ENCODE measurements at places on chromosomes 5 and 9. TPM values are rescaled to one million over a fixed set of nuclear protein-coding genes. Genes with fewer than 3 reads are reported as not detected.

- no peak for DNase-seq
- no peaks in the 10 kb centered on the region for H3K36me3 ChIP-seq
- peaks cover 17% of the 10 kb centered on the region for H3K4me1 ChIP-seq
Measured at GRCh38 chr5:9363449-9363848, 182.4 kb downstream of the SEMA5A start.

DNA sequence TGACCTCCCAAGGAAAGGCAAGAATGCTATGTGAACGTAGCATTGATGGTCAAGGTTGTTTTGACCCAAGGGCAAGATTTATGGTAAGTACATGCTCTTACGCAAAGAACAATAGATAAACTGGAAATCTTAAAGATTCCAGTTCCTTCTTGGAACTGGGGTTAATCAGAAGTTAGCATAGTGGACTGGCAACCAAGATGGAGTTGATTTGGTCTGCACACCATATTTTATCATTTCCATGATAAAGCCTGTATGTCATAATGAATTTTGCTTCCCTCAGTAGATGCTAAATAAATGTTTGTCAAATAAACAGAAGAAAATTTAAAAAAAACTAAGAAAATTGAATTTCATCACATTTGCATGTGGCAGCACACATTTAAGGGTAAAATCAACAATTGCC, 242.4 kb upstream of the MEF2C start:
- H3K36me3 ChIP-seq, result no peaks in the 10 kb centered on the region
- no peak for DNase-seq
- H3K27ac ChIP-seq, result no peak overlapping the region

DNA sequence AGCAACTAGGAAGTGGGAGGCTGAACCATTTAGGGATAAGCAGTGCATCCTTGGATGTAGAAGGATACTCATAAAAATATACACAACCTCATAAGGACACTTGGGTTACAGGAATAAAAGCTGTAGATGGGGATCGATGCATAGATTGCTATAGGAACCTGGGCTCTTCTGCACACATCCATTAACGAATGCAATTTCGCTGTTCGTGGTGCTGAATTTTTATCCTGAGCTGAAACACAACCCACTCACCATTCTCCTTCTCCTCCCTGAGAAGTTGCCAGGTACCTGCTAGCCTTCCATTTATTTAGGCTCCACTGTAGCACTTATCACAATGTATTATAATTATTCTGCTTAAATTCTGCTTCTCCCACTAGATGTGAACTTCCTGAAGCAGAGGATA, 320.6 kb upstream of the BRINP1 start:
- no peaks in the 10 kb centered on the region for H3K4me1 ChIP-seq
- no peak for DNase-seq
- no peaks in the 10 kb centered on the region for H3K27me3 ChIP-seq
- no peak overlapping the region for H3K4me3 ChIP-seq
- H3K36me3 ChIP-seq, result no peaks in the 10 kb centered on the region

- no peaks in the 10 kb centered on the region for H3K4me1 ChIP-seq
- H3K27me3 ChIP-seq, result no peaks in the 10 kb centered on the region
- no peak overlapping the region for H3K27ac ChIP-seq
- no peaks in the 10 kb centered on the region for H3K36me3 ChIP-seq
- no peak for DNase-seq
- H3K4me3 ChIP-seq, result no peak overlapping the region
Measured at GRCh38 chr5:9398227-9398626, 147.6 kb downstream of the SEMA5A start.

DNA sequence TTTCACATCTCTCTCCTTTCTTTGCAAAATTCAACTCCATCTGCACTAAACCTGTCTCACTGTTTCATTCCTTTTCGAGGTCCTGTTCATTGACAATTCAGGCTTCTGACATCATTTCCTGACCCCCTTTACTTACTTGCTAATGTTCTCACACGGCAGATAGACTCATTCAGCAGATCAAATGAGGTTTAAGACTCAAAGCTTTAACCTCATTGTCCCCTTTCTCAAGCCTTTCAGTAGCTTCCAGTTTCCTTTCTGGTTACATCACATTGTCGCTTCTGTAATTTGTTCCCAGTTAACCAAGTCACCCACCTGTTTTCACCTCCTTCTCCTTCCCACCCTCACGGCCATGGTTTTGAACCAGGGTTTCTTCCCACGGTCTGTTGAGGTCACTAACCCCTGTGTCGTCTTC, 143.4 kb upstream of the OTULINL start:
- H3K4me1 ChIP-seq, result peaks cover 44% of the 10 kb centered on the region
- no peaks in the 10 kb centered on the region for H3K27me3 ChIP-seq
- no peak for DNase-seq
- H3K36me3 ChIP-seq, result peaks cover 39% of the 10 kb centered on the region

The ZNG1A gene
- total RNA-seq, result 34.4 TPM

- peaks cover 8% of the 10 kb centered on the region for H3K4me1 ChIP-seq
- no peak for DNase-seq
- H3K4me3 ChIP-seq, result peak overlapping the region; percentile 99
Measured at GRCh38 chr9:133375116-133375723, 640 bp downstream of the SURF4 start.

DNA sequence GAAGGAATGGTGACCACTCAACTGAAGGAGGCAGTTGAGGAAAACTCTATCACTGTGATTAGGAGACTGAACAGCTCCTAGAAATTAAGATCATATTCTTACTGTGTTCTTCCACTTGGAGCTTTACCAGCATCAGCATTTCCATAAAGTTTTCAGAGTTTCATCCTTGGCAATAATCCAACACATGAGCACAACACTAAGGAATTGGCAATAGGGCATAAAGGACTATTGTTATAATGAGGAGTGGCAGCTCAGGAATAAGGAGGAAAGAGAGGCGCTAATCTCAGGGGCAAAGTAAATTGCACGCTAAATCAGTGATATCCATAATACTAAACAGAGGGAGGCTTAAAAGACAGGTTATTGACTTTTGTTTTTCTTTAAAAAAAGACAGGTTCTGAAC, 338.9 kb downstream of the EFNA5 start:
- H3K36me3 ChIP-seq, result no peaks in the 10 kb centered on the region
- DNase-seq, result no peak
- no peaks in the 10 kb centered on the region for H3K4me1 ChIP-seq
- no peaks in the 10 kb centered on the region for H3K27me3 ChIP-seq
- H3K27ac ChIP-seq, result no peak overlapping the region

DNA sequence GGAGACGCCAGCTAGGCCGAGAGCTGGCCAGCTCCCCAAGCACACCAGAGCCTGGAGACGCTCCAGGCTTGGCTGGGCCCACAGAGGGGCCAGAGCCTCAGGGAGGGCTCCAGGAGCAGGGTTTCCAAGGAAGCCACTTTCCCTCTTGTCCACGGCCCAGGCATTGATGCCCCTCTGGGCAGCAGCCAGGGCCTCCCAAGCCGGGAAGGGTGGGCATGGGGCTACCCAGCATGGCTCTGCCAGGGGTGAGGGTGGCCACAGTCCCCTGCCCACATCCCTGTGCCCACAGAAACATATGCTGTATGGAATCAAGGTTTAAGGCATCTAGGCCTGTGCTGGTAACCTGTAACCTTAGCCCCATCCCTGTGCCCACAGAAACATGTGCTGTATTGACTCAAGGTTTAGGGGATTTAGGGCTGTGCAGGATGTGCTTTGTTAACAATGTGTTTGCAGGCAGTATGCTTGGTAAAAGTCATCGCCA, 1.5 kb upstream of the DPP7 start:
- H3K27ac ChIP-seq, result no peak overlapping the region
- H3K4me1 ChIP-seq, result peaks cover 6% of the 10 kb centered on the region
- H3K27me3 ChIP-seq, result peaks cover 11% of the 10 kb centered on the region
- no peak for DNase-seq
- H3K4me3 ChIP-seq, result no peak overlapping the region

DNA sequence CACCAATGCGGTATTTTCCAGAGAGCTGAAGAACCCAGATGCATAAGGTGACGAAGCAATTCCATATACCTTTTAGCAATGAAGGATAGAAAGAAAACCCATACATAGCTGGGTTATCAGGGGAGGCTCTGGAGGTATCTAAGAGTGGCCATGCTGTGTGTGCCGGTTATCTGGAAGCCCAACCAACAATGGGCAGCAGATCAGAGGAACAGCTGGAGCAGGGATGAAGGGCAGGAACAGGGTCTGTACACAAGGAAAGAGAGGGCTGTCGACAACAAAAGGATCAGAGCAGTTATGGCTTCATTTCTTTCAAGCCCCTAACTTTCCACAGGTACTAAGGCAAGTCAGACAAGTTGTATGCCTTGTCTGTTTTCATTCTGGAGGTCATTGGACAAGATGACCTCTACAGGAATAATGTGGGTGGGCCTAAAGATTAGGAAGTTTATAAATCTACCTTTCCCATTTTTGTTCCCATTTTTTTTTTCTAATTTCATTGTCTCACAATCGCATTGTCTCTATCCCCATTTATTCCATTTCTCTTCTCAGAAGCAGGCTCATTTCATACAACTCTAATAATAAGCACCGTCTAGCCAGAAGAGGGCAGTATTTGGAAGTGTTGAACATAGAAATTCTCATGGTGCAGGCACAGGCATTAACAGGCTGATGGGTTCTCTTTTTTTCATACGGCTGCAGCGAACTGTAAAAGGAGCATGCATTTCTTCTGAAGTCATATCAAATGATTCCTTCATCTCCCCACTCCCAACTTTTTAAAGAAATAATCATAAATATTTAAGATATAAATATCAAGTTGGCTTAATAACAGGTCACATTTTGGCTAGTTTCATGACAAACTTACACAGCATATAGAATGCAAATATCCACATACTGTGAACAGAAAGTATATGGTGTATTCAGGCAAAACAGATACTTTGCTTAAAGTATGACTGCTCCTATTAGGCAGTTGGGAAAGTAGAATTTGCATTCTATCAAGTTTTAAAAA, 63.5 kb downstream of the ZNF474 start:
- DNase-seq, result no peak
- no peaks in the 10 kb centered on the region for H3K36me3 ChIP-seq
- H3K27me3 ChIP-seq, result peaks cover 13% of the 10 kb centered on the region

- H3K36me3 ChIP-seq, result no peaks in the 10 kb centered on the region
- H3K4me1 ChIP-seq, result no peaks in the 10 kb centered on the region
- no peak overlapping the region for H3K27ac ChIP-seq
- H3K4me3 ChIP-seq, result no peak overlapping the region
- H3K27me3 ChIP-seq, result no peaks in the 10 kb centered on the region
Measured at GRCh38 chr9:121927081-121927480, 166.0 kb downstream of the TTLL11 start.

GRCh38 chr5:131473731-131474130, 161.3 kb downstream of the RAPGEF6 start:
- no peaks in the 10 kb centered on the region for H3K4me1 ChIP-seq
- DNase-seq, result no peak
- H3K36me3 ChIP-seq, result peaks cover 6% of the 10 kb centered on the region
- H3K4me3 ChIP-seq, result no peak overlapping the region

DNA sequence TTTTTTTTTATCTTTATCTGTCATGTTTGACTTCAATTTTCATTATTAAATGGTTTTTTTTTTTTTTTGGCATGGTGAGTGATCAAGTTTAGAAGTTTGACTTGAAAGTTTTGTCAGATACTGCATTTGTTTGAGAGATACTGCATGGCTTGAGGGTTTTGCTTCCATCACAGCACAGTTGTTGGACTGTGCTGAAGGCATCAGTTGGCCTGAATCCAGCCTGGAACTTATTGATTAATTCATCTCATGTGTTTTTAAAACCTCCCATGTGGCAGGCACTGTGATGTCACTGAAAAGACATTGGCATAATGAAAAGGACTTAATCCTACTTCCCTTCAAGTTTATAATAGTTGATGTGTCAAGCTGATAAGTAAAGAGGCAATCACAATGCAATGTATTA, 128.4 kb downstream of the FGF10 start:
- H3K27ac ChIP-seq, result no peak overlapping the region
- H3K36me3 ChIP-seq, result no peaks in the 10 kb centered on the region
- no peak overlapping the region for H3K4me3 ChIP-seq
- no peaks in the 10 kb centered on the region for H3K27me3 ChIP-seq
- no peaks in the 10 kb centered on the region for H3K4me1 ChIP-seq
- no peak for DNase-seq

- 0 out of 2 replicates have a peak, but pooled peaks cover 3% of the 10 kb centered on the region for H3K27me3 ChIP-seq
- H3K27ac ChIP-seq, result no peak overlapping the region
- H3K4me1 ChIP-seq, result no peaks in the 10 kb centered on the region
- H3K36me3 ChIP-seq, result no peaks in the 10 kb centered on the region
Measured at GRCh38 chr5:58681943-58682342, 99.1 kb downstream of the RAB3C start.

DNA sequence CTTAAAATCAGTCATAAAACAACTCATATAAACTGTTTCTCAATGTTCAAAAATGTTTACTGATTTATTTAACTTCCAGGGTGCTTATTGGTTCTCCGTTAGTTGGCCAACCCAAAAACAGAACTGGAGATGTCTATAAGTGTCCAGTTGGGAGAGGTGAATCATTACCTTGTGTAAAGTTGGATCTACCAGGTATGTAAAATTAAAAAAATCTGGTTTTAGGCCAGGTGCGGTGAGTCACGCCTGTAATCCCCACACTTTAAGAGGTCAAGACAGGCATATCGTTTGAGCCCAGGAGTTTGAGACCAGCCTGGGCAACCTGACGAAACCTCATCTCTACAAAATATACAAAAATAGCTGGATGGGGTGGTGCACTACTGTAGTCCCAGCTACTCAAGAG, 73.7 kb downstream of the ITGA1 start:
- DNase-seq, result no peak
- peaks cover 42% of the 10 kb centered on the region for H3K4me1 ChIP-seq
- no peaks in the 10 kb centered on the region for H3K27me3 ChIP-seq
- H3K36me3 ChIP-seq, result 0 out of 2 replicates have a peak, but pooled peaks cover 5% of the 10 kb centered on the region

- H3K27ac ChIP-seq, result no peak overlapping the region
- no peaks in the 10 kb centered on the region for H3K36me3 ChIP-seq
- no peaks in the 10 kb centered on the region for H3K4me1 ChIP-seq
- no peak for DNase-seq
- H3K4me3 ChIP-seq, result no peak overlapping the region
Measured at GRCh38 chr5:115191474-115192031, 21.8 kb upstream of the TRIM36 start.

The TNC gene
- total RNA-seq, result 37.6 TPM

- DNase-seq, result no peak
- H3K4me1 ChIP-seq, result no peaks in the 10 kb centered on the region
- no peaks in the 10 kb centered on the region for H3K27me3 ChIP-seq
- no peak overlapping the region for H3K27ac ChIP-seq
- no peaks in the 10 kb centered on the region for H3K36me3 ChIP-seq
Measured at GRCh38 chr5:31062902-31063580, 130.4 kb upstream of the CDH6 start.

DNA sequence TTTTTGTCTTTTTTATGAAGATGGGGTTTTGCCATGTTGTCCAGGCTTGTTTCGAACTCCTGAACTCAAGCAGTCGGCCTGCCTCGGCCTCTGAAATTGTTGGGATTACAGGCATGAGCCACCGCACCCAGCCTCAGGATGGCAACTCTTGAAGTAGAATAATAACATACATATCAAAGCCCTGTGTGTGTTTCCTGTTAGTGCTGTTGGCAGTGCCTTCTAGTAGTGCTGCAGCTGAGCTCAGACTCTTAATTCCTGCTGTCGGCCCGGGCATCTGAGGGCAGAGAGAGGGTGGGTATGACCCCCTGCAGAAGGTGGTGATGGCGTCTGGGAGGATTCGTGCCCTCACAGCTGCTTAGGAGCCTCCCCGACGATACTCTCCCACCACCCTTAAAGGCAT, 227.2 kb downstream of the PDZD2 start:
- no peaks in the 10 kb centered on the region for H3K36me3 ChIP-seq
- no peaks in the 10 kb centered on the region for H3K4me1 ChIP-seq
- no peaks in the 10 kb centered on the region for H3K27me3 ChIP-seq
- DNase-seq, result no peak
- no peak overlapping the region for H3K4me3 ChIP-seq

The FOXE1 gene
- 4.7 TPM for total RNA-seq

Data from SJSA1 (cell line).